ENCODE measurements at places on chromosomes 7 and 10. TPM values are rescaled to one million over a fixed set of nuclear protein-coding genes. Genes with fewer than 3 reads are reported as not detected.

- no peak for DNase-seq
Measured at GRCh38 chr10:72483471-72483870, 128.8 kb upstream of the DNAJB12 start.

- DNase-seq = no peak
Measured at GRCh38 chr7:124893140-124893827, 36.3 kb downstream of the POT1 start.

DNA sequence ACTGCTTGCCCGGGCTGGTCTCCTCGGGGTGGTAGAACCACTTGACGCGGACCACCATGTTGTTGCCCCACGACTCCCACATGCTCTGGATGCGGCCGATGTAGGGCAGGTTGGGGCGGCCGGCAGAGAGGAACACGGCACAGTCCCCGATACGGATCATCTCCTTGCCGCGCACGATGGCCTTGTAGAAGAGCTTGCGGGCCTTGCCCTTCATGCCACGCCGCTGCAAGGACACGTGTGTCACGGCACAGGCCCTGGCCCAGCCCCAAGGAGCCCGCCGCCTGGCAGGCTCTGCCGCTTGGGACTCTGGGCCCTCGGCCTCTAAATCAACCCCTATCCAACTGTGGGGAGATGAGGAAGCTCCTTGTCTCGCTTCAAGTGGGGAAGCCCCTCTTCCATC, 26.4 kb downstream of the SLC29A4 start:
- DNase-seq = no peak

The CD36 gene
- total RNA-seq = not detected

DNA sequence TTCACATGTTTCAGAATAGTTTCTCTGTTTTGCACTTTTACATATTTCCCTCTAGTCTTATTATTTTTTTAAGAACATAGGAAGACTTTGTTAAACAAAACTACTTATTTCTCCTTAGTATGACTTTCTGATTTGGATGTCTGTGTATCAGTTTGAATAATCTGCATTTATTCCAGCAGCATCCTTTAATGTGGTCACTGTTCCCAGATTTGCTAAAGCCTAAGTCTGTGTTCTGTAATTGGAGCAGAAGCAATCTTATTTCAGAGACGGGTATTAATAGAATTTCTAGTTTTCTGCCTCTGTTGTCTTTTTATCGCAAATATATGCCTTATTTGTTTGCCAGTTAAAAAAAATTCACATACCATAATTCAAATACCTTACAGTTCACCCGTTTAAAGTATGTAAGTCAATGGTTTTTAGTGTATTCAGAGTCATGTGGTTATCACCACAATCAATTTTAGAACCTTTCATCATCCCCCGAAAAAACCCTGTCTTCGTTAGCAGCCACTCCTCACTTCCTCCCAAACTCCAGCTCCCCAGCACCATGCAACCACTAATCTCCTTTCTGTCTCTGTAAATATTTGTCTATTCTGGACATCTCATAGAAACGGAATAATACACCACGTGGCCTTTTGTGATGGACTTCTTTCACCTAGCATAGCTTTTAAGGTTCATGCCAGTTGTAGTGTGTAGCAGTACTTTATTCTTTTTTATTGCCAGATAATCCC, 58.7 kb downstream of the INPP5F start:
- DNase-seq = no peak

DNA sequence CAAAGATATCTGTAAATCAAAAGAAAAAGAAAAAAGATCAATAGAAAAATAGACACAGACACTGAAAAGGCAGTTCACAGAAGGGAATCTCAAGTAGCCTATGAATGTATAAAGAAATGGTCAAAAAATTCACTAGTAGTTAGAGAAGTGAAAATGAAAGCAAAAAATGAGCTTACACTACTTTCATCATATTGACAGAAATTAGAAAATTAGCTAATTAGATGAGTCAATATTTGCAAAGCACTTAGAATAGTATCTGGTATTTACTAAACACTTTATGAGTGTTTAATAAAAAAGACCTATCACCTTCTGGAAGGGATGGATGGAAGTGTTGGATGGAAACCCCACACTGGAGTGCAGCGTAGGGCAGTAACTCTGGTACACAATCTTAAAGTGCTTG, 1.7 kb upstream of the CFAP58 start:
- DNase-seq = no peak

Data from activated naive CD4-positive, alpha-beta T cell treated with anti-CD3 and anti-CD28 coated beads, Interleukin-2, amount 50 U/mL, for 72 hours (primary cell).